ENCODE measurements at places on chromosomes 5 and 9. TPM values are rescaled to one million over a fixed set of nuclear protein-coding genes. Genes with fewer than 3 reads are reported as not detected.

GRCh38 chr5:78550891-78551290 lies 97.7 kb downstream of the LHFPL2 start:
- H3K36me3 ChIP-seq, result peaks cover 4% of the 10 kb centered on the region
- H3K4me1 ChIP-seq, result peaks cover 51% of the 10 kb centered on the region
- peaks cover 1% of the 10 kb centered on the region for H3K27me3 ChIP-seq
- DNase-seq, result peak; percentile 40
- H3K4me3 ChIP-seq, result no peak overlapping the region

- no peaks in the 10 kb centered on the region for H3K36me3 ChIP-seq
- no peak overlapping the region for H3K27ac ChIP-seq
Measured at GRCh38 chr9:88972401-88972800, 18.9 kb upstream of the S1PR3 start.

The CMYA5 gene
- total RNA-seq, result 0.32 TPM

DNA sequence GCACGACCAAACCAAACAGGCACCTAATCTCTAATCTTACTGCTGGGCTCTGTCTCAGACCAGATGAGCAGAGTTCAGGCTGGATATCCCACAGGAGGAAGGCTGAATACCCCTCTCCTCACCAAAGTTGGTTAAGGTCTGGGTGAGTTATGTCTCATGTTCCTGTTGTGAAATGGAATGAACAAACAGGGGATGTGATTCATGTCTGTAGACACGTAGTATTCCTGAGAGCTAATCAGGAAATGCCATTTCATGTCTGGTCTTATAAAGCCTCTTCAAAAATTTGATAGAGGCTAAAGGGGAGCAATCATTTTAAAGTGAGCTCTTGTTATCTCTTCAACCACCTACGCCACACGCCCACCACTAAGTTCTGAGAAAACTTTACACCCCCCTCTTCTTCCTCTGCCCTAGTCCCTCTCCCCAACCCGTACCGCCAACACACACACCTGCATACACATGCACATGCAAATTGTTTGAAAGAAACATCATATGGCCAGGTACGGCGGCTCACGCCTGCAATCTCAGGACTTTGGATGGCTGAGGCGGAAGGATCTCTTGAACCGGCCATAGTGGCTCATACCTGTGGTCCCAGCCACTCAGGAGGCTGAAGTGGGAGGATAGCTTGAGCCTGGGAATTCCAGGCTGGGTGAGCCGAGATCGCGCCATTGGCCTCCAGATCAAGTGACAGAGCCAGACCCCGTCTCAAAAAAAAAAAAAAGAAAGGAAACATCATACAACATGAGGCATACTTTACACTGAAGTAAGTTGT lies 69.8 kb upstream of the RAI14 start:
- H3K27ac ChIP-seq, result peak overlapping the region; percentile 90
- no peaks in the 10 kb centered on the region for H3K36me3 ChIP-seq
- H3K4me1 ChIP-seq, result peaks cover 61% of the 10 kb centered on the region
- peaks cover 5% of the 10 kb centered on the region for H3K27me3 ChIP-seq
- peak; percentile 82 for DNase-seq

The ABCA1 gene
- total RNA-seq, result 15.6 TPM

DNA sequence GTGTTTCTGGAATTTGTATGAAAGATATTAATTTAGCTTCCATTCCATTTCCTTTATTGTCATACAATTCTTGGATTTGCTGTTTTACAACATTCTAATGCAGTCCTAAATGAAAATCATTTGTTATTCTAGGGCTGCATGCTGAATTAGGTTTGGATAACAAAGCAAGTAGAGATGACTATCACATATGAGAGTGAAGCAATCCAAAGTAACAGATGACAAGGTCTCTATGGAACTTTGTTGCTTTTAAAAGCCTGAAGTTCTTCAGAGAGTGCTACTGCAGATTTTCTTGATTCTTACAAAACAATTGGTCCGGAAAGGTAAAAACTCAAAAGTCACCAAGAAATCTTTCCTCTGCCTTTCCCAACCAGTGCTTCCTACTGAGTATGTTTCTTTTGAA lies 56.9 kb upstream of the VCAN start:
- peaks cover 19% of the 10 kb centered on the region for H3K27me3 ChIP-seq
- H3K36me3 ChIP-seq, result peaks cover 5% of the 10 kb centered on the region
- H3K4me3 ChIP-seq, result no peak overlapping the region
- DNase-seq, result peak; percentile 28
- H3K27ac ChIP-seq, result no peak overlapping the region
- peaks cover 19% of the 10 kb centered on the region for H3K4me1 ChIP-seq

- no peaks in the 10 kb centered on the region for H3K36me3 ChIP-seq
- no peak for DNase-seq
- no peak overlapping the region for H3K4me3 ChIP-seq
Measured at GRCh38 chr9:113796646-113797426, 79.3 kb upstream of the ZNF618 start.

DNA sequence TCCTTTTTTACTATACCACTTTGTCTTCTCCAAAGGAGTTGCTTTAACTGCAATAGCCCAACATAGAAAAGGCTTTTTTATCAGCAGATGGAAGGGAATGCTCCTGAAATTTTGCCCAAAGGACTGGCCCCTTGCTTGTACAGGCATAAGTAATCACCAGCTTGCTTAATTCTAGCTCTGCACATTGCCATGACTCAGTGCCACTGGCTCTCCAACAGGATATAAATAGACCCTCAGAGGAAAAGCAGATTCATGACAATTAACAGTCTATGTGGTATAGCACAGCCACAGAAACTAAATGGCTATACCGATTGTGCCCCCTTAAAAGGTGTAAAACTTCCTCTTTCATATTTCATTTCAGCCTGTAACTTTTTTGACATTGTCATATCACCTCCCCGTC lies 227.0 kb downstream of the ZNF608 start:
- no peaks in the 10 kb centered on the region for H3K36me3 ChIP-seq
- H3K4me3 ChIP-seq, result no peak overlapping the region
- H3K27ac ChIP-seq, result no peak overlapping the region
- H3K27me3 ChIP-seq, result peaks cover 2% of the 10 kb centered on the region
- DNase-seq, result peak; percentile 42

DNA sequence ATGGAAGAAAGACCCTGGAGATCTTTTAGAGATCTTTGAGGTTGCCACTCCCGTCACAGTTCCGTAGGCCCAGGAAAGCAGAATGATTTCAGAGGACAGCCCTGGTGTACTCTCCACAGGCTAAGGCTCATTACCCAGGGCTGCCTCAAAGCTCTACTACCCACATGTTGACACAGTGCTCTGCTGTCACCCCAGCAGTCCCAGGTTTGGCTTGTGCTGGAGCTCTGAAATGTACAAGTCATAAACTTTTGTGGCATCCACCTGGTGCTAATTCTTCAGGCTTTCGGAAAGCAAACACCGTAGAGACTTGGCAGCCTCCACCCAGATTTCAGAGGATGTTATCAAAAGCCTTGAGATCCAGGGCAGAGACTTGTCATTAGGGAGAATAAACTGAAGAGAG lies 136.5 kb downstream of the MTRR start:
- no peak overlapping the region for H3K4me3 ChIP-seq
- H3K27me3 ChIP-seq, result no peaks in the 10 kb centered on the region
- no peaks in the 10 kb centered on the region for H3K4me1 ChIP-seq
- no peak overlapping the region for H3K27ac ChIP-seq
- no peak for DNase-seq

- H3K27me3 ChIP-seq, result peaks cover 4% of the 10 kb centered on the region
- peaks cover 96% of the 10 kb centered on the region for H3K4me1 ChIP-seq
- peak overlapping the region; percentile 57 for H3K4me3 ChIP-seq
- H3K27ac ChIP-seq, result peak overlapping the region; percentile 90
- H3K36me3 ChIP-seq, result peaks cover 43% of the 10 kb centered on the region
Measured at GRCh38 chr5:120605325-120606079, 141.4 kb downstream of the PRR16 start.

The GPR150 gene
- total RNA-seq, result 0.25 TPM

- no peak overlapping the region for H3K27ac ChIP-seq
- H3K4me1 ChIP-seq, result peaks cover 12% of the 10 kb centered on the region
- H3K36me3 ChIP-seq, result no peaks in the 10 kb centered on the region
- H3K27me3 ChIP-seq, result peaks cover 9% of the 10 kb centered on the region
Measured at GRCh38 chr5:127766676-127767335, 63.6 kb downstream of the CCDC192 start.

GRCh38 chr5:56337715-56338319 lies 104.7 kb upstream of the ANKRD55 start:
- no peak overlapping the region for H3K4me3 ChIP-seq
- H3K27me3 ChIP-seq, result peaks cover 5% of the 10 kb centered on the region
- no peak for DNase-seq
- H3K36me3 ChIP-seq, result peaks cover 5% of the 10 kb centered on the region

- no peaks in the 10 kb centered on the region for H3K27me3 ChIP-seq
- no peak overlapping the region for H3K4me3 ChIP-seq
- no peaks in the 10 kb centered on the region for H3K36me3 ChIP-seq
- H3K4me1 ChIP-seq, result peaks cover 8% of the 10 kb centered on the region
- DNase-seq, result no peak
Measured at GRCh38 chr9:111799915-111800526, 5.3 kb upstream of the SHOC1 start.

The ACTBL2 gene
- total RNA-seq, result not detected

DNA sequence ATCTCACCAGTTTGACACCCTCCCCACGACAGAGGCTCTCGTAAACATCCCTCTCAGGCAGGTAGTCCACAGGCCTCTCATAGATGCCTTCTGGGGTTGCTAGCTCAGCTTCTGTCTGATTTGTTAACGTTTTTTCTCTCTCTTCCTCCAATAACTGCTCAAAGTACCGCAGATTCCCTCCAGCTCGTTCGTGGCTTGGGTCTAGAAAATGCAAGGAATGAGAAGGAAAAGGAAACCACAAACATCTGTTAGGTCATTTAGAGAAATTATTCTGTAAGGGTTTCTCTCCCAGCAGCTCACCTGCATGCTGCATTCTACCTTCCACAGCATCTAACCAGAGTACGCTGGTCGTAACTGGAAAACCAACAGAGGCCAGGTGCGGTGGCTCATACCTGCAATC lies 18.5 kb downstream of the P4HA2 start:
- H3K4me3 ChIP-seq, result no peak overlapping the region
- H3K36me3 ChIP-seq, result peaks cover 36% of the 10 kb centered on the region
- peak; percentile 31 for DNase-seq
- H3K27ac ChIP-seq, result peak overlapping the region; percentile 30
- H3K27me3 ChIP-seq, result no peaks in the 10 kb centered on the region
- H3K4me1 ChIP-seq, result peaks cover 19% of the 10 kb centered on the region

- H3K4me3 ChIP-seq, result no peak overlapping the region
- H3K36me3 ChIP-seq, result peaks cover 20% of the 10 kb centered on the region
- H3K27me3 ChIP-seq, result no peaks in the 10 kb centered on the region
- no peak overlapping the region for H3K27ac ChIP-seq
Measured at GRCh38 chr5:131754363-131754762, 42.5 kb downstream of the FNIP1 start.

The ZDHHC11B gene
- not detected for total RNA-seq

GRCh38 chr9:37625036-37625757 lies 25.6 kb upstream of the FRMPD1 start:
- no peaks in the 10 kb centered on the region for H3K36me3 ChIP-seq
- H3K4me3 ChIP-seq, result no peak overlapping the region
- H3K27me3 ChIP-seq, result peaks cover 3% of the 10 kb centered on the region
- peaks cover 32% of the 10 kb centered on the region for H3K4me1 ChIP-seq
- no peak for DNase-seq

- peaks cover 25% of the 10 kb centered on the region for H3K36me3 ChIP-seq
- no peaks in the 10 kb centered on the region for H3K27me3 ChIP-seq
- DNase-seq, result no peak
- H3K27ac ChIP-seq, result peak overlapping the region; percentile 74
- H3K4me3 ChIP-seq, result peak overlapping the region; percentile 89
Measured at GRCh38 chr9:116687754-116688135, 640 bp downstream of the TRIM32 start.

The SOHLH1 gene
- total RNA-seq, result not detected

The MEGF9 gene
- total RNA-seq, result 8.5 TPM

GRCh38 chr9:121943463-121943862 lies 149.6 kb downstream of the TTLL11 start:
- peaks cover 51% of the 10 kb centered on the region for H3K4me1 ChIP-seq
- no peak for DNase-seq
- H3K36me3 ChIP-seq, result peaks cover 6% of the 10 kb centered on the region
- no peaks in the 10 kb centered on the region for H3K27me3 ChIP-seq

DNA sequence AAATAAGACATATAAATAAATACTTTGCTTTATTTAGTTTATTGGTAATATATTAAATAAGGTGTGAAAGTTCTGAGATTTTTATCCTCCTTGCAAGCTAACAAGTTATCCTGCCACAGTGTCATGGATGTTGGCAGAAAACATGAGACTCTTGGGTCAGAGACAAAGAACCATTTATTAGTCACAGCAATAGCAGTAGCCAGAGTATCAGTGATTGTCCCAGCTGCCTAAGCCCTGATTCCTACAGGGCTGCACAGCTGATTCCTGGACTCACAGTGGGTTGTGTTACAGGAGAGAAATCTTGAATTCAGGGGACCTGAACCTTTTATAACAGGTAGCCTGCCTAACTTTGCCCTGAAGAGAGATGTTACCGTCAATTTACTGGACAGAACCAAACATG lies 304.5 kb upstream of the ZNF608 start:
- H3K4me3 ChIP-seq, result no peak overlapping the region
- no peaks in the 10 kb centered on the region for H3K27me3 ChIP-seq
- peaks cover 23% of the 10 kb centered on the region for H3K4me1 ChIP-seq
- no peak overlapping the region for H3K27ac ChIP-seq
- no peak for DNase-seq

DNA sequence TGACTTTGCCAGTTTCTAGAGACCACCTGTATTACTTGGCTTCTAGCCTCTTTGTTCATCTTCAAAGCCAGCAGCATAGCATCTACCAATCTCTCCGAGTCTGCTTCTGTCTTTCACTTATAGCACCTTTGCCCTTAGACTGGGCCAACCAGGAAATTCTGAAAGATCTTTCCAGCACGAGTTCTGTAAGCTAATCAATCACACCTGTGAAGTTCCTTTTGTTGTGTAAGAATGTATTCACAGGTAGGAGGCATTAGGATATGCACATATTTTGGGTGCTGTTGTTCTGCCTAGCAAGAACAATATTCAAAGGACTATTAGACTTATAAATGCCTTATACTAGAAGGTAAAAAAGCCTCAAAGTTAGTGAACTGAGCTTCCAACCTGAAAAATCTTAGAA lies 232.1 kb downstream of the CDH12 start:
- H3K27me3 ChIP-seq, result peaks cover 1% of the 10 kb centered on the region
- no peaks in the 10 kb centered on the region for H3K4me1 ChIP-seq
- H3K4me3 ChIP-seq, result no peak overlapping the region
- H3K36me3 ChIP-seq, result no peaks in the 10 kb centered on the region
- no peak for DNase-seq

DNA sequence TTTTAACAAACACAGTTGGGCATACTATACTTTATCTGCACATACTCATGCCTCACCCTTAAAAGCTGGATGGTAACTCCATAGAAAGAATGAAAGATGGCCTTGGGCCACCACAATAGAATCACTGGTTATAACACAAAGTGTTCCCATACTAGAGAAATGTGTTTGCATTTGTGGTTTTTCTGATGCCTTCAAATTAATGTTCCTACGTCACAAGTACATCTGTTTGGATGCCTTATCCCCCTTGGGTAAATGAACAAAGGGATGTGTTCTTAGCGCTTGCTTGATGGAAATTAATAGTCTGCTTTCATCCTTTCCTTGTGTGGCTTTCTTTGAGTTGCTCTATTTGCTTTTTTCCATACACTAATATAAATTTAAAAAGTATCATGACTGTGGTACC lies 291.1 kb upstream of the PDE4D start:
- H3K36me3 ChIP-seq, result no peaks in the 10 kb centered on the region
- no peak overlapping the region for H3K27ac ChIP-seq
- H3K27me3 ChIP-seq, result no peaks in the 10 kb centered on the region
- H3K4me3 ChIP-seq, result no peak overlapping the region
- no peaks in the 10 kb centered on the region for H3K4me1 ChIP-seq
- DNase-seq, result no peak

All from HFFc6 (cell line).